ENCODE measurements at places on chromosomes 7 and 10. TPM values are rescaled to one million over a fixed set of nuclear protein-coding genes. Genes with fewer than 3 reads are reported as not detected.

- peaks cover 13% of the 10 kb centered on the region for H3K4me1 ChIP-seq
- H3K36me3 ChIP-seq, result peaks cover 3% of the 10 kb centered on the region
- no peaks in the 10 kb centered on the region for H3K27me3 ChIP-seq
Measured at GRCh38 chr10:17138460-17139042, 8.9 kb upstream of the CUBN start.

DNA sequence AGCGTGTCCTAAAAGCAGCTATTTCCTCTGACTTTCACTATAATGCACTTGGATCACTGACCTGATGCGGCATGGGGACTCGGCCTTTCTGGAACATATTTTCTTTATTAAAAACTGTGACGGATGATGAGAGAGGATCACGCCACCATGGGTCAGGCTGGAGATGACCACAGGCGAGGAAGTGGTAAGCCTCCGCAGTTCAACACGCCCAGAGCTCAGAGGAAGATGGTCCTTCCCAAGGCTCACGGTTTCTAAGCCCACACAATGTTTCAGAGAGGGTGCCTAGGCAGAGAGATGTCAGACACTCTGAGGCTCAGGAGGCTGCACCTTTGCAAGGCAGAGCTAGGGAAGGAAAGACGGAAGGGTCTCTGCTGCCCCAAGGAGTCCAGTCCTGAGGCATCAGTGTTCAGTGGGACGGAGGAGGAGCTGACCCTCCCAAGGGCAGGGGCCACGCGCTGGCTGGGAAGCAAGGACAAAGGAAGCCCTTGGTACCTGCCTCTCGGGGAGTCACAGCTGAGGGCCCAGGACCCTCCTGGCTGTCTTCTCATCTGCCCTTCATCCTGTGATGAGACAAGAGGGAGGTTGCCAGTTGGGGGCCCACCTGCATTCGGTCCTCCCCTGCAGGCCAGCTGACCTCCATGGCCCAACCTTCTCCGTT is 9.5 kb downstream of the CHST15 start:
- H3K27ac ChIP-seq, result no peak overlapping the region
- DNase-seq, result no peak
- no peak overlapping the region for H3K4me3 ChIP-seq
- H3K27me3 ChIP-seq, result peaks cover 8% of the 10 kb centered on the region
- no peaks in the 10 kb centered on the region for H3K36me3 ChIP-seq

- H3K27ac ChIP-seq, result peak overlapping the region; percentile 24
- peaks cover 18% of the 10 kb centered on the region for H3K36me3 ChIP-seq
- H3K4me1 ChIP-seq, result peaks cover 50% of the 10 kb centered on the region
- DNase-seq, result peak; percentile 58
- H3K4me3 ChIP-seq, result peak overlapping the region; percentile 12
Measured at GRCh38 chr10:7239312-7239985, 171.4 kb downstream of the SFMBT2 start.

- H3K27ac ChIP-seq, result peak overlapping the region; percentile 72
- no peak overlapping the region for H3K4me3 ChIP-seq
- no peak for DNase-seq
- H3K4me1 ChIP-seq, result no peaks in the 10 kb centered on the region
- H3K36me3 ChIP-seq, result no peaks in the 10 kb centered on the region
- H3K27me3 ChIP-seq, result peaks cover 28% of the 10 kb centered on the region
Measured at GRCh38 chr7:23864973-23865372, 155.0 kb downstream of the STK31 start.

Gene PNLIPRP1
- total RNA-seq, result not detected

Gene NOS3
- 6.8 TPM for total RNA-seq

Gene HOXA10
- 0.26 TPM for total RNA-seq

DNA sequence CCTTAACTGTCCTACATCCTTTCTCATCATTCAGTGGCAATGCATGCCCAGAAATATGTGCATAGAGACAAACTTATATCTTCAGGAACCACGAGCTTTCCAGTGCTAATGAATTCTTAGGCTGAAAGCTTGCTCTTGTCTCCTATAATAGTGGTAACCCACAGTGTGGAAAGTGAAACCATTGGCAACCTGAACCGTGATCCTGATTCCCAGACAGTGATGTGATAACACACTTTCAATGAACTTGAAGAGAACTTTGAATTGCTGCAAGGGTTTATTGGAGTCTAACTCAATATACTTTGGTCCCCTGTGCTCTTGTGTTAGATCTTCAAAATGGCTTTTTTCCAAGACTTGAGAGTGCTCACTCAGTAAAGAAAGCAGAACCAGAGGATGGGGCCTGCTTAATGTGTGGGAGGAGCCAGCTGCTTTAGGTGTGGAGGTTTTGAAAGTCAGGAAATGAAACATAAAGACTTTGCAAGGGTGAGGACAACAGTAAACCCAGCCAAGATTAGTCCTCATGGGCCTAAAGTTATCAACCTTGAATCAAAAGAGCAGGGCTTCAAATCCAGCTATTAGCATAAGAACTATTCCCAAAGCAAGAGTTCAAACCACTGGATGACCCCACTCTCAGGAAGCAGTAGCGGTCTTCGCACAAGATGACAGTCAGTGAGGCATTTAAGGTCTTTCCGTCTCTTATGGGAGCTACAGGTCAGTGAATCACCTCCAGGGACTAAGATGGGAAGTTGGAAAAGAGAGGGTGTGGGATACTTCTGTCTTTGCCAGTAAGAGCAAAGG is 332.4 kb upstream of the NRP1 start:
- peaks cover 11% of the 10 kb centered on the region for H3K27me3 ChIP-seq
- H3K4me1 ChIP-seq, result peaks cover 9% of the 10 kb centered on the region
- no peak for DNase-seq
- H3K4me3 ChIP-seq, result no peak overlapping the region
- H3K36me3 ChIP-seq, result no peaks in the 10 kb centered on the region

GRCh38 chr10:4242561-4243035 is 457.6 kb upstream of the KLF6 start:
- H3K4me1 ChIP-seq, result peaks cover 52% of the 10 kb centered on the region
- peak overlapping the region; percentile 21 for H3K4me3 ChIP-seq
- H3K27me3 ChIP-seq, result peaks cover 9% of the 10 kb centered on the region
- no peak overlapping the region for H3K27ac ChIP-seq
- DNase-seq, result no peak
- no peaks in the 10 kb centered on the region for H3K36me3 ChIP-seq

DNA sequence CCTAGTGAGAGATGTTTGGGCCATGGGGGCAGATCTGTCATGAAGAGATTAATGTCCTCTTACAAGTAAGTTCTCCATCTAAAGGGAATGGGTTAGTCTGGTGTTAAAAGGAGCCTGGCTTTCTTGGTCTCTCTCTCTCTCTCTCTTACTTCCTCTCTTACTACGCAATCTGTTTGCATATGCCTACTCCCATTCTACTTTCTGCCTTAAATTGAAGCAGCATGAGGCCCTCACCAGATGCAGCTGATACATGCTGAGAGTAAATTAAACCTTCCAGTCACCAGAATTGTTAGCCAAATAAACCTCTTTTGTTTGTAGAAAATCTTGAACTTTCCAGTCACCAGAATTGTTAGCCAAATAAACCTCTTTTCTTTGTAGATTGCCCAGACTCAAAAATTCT is 884.1 kb downstream of the NRG3 start:
- no peak overlapping the region for H3K27ac ChIP-seq
- no peaks in the 10 kb centered on the region for H3K27me3 ChIP-seq
- DNase-seq, result no peak
- no peaks in the 10 kb centered on the region for H3K4me1 ChIP-seq

- no peaks in the 10 kb centered on the region for H3K36me3 ChIP-seq
- no peaks in the 10 kb centered on the region for H3K27me3 ChIP-seq
- no peak overlapping the region for H3K4me3 ChIP-seq
- H3K27ac ChIP-seq, result no peak overlapping the region
- peaks cover 13% of the 10 kb centered on the region for H3K4me1 ChIP-seq
- no peak for DNase-seq
Measured at GRCh38 chr7:92058899-92059298, 75.4 kb downstream of the CYP51A1 start.

Gene STEAP2
- not detected for total RNA-seq

DNA sequence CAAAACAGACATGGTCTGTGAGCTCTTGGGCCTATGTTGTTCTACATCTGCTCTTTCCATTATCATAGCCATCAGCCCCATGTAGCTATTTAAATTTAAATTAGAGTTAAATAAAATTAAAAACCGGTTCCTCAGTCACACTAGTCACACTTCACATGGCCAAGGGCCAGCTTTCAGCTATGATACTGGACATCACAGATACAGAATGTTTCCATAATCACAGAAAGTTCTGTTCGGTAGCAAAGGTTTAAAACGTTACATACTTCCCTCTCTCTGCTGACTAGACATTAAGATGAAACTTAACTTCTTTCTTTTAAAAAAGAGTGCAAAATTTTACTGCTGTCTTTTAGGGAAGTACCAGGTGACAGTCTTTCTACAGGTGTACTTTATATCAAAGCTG is 43.0 kb downstream of the SRPK2 start:
- peak overlapping the region; percentile 96 for H3K27ac ChIP-seq
- H3K4me3 ChIP-seq, result peak overlapping the region; percentile 57
- peaks cover 74% of the 10 kb centered on the region for H3K4me1 ChIP-seq
- DNase-seq, result no peak
- no peaks in the 10 kb centered on the region for H3K27me3 ChIP-seq
- no peaks in the 10 kb centered on the region for H3K36me3 ChIP-seq

GRCh38 chr10:127267442-127267841 is 71.1 kb upstream of the INSYN2A start:
- no peaks in the 10 kb centered on the region for H3K36me3 ChIP-seq
- DNase-seq, result no peak
- H3K4me3 ChIP-seq, result no peak overlapping the region
- H3K4me1 ChIP-seq, result no peaks in the 10 kb centered on the region
- no peak overlapping the region for H3K27ac ChIP-seq

DNA sequence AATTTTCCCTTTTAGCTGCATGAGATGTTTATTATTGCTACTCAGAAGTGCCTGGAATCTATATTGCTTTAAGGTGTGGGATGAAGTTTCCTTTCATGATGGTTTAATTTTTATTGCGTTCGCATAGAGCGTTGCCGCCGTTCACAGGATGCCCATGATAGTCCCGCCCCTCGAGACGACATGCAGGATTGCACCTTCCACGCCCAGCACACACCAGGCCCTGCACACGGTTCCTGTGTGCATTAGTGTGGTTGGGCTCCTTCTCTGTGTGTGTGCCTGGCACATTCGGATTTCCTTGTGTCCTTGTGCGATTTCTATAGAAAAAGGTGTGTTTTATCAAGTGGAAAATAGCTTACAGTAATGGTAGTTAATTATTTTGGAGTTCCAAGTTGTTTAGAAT is 42.1 kb downstream of the MGMT start:
- H3K4me3 ChIP-seq, result no peak overlapping the region
- no peaks in the 10 kb centered on the region for H3K4me1 ChIP-seq
- H3K36me3 ChIP-seq, result peaks cover 7% of the 10 kb centered on the region
- no peak overlapping the region for H3K27ac ChIP-seq
- H3K27me3 ChIP-seq, result no peaks in the 10 kb centered on the region

GRCh38 chr10:89090756-89091445 is 100.3 kb downstream of the FAS start:
- H3K36me3 ChIP-seq, result no peaks in the 10 kb centered on the region
- H3K27me3 ChIP-seq, result no peaks in the 10 kb centered on the region
- H3K4me3 ChIP-seq, result no peak overlapping the region
- peaks cover 12% of the 10 kb centered on the region for H3K4me1 ChIP-seq
- H3K27ac ChIP-seq, result no peak overlapping the region
- DNase-seq, result no peak

DNA sequence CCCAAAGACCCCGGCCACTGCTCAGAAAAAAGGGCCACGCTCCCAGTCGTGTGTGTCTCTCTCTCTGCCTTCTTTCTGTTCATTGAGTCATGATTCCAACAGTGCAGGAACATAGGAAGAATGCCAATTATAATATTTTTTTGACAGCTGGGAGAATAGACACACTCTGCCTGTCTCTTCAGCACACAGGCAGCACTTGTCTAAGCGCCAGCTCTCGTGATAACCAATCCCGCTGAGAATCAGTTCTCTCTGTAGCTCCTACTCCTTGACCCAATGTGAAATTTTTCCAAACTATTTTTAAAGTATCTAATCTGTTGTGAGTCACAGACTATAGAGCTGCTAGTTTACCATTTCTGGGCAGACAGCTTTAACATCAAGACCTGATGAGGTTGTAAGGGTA is 145.7 kb upstream of the RHEB start:
- peaks cover 6% of the 10 kb centered on the region for H3K36me3 ChIP-seq
- no peaks in the 10 kb centered on the region for H3K4me1 ChIP-seq
- DNase-seq, result no peak

GRCh38 chr10:76210211-76210610 is 778.8 kb downstream of the LRMDA start:
- no peak overlapping the region for H3K27ac ChIP-seq
- no peak for DNase-seq
- no peaks in the 10 kb centered on the region for H3K27me3 ChIP-seq
- H3K4me1 ChIP-seq, result no peaks in the 10 kb centered on the region
- no peaks in the 10 kb centered on the region for H3K36me3 ChIP-seq

DNA sequence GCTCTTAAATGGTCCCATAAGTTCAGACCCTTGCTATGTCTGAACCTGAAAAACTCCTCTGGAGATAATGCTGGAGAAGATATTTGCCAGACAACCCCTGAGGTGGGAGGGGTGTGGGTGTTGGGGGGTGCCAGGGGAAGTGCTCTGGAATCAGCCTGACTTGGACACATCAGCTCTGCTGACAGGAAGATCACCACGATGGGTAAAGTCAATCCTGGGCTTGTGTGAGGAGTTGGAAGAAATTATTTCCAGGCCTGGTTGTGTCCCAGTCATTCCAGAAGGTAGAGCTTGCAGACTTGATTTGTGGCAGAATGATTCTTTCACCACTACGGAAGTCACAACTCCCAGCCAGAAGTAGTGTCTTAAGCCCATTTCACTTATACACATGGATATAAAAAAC is 60.3 kb upstream of the UNC5B start:
- no peak overlapping the region for H3K4me3 ChIP-seq
- no peak for DNase-seq
- H3K27me3 ChIP-seq, result no peaks in the 10 kb centered on the region
- no peaks in the 10 kb centered on the region for H3K4me1 ChIP-seq
- H3K27ac ChIP-seq, result no peak overlapping the region

DNA sequence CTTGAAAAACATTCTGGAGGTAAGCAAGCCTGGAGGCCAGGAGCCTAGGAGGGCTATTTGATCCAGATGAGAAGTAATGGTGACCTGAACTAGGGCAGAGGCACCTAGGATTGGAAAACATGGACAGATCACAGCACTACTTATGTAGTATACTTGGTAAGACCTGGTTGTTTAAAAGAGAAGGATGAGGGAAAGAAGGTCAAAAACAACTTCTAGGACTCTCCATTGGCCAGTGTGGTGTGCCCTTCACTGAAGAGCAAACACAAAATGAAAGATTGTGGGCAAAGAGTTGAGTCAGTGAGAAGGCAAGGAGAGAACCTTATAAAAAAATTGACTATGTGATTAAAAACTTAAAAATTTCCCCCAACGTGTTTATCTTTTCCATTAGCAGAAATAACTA is 14.3 kb downstream of the ANKRD1 start:
- no peaks in the 10 kb centered on the region for H3K27me3 ChIP-seq
- peak; percentile 12 for DNase-seq
- H3K4me3 ChIP-seq, result peak overlapping the region; percentile 31
- peaks cover 18% of the 10 kb centered on the region for H3K4me1 ChIP-seq

Data from activated T-cell treated with anti-CD3 and anti-CD28 coated beads, Interleukin-2, amount 50 U/mL, for 72 hours (primary cell).